ENCODE measurements at places on chromosomes 12 and 14.

DNA sequence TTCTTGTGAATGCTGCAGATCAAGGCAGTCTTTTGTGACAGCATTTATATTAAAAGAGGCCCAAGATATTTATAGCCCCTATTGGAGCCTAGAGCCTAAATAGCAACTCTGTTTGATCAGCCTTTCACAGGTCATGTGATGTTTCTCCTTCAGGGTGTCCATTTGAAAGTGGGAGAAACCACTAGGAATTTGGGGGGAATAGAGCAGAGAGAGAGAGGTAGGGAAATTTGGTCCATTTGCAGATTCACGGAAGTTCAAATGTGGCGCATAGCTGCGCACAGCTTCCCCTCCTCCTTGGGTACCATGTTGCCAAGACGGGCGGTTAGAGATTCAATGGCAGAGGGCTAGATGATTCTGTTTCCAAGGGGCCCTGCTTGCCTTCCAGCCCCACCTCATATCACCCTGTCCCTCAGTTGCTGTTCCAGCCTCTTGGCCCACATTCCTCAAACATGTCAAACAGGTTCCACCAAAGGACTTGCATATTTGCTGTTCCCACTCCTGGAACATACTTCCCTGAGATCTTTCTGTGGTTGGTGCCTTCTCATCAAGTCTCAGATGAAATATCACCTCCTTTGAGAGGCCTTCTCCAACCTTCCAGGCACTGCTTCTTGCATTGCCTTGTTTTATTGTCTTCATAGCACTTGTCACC is 220.8 kb downstream of the CHST11 start:
- no peak for DNase-seq

- DNase-seq, result no peak
Measured at GRCh38 chr12:107967170-107967569, 161.9 kb upstream of the WSCD2 start.

DNA sequence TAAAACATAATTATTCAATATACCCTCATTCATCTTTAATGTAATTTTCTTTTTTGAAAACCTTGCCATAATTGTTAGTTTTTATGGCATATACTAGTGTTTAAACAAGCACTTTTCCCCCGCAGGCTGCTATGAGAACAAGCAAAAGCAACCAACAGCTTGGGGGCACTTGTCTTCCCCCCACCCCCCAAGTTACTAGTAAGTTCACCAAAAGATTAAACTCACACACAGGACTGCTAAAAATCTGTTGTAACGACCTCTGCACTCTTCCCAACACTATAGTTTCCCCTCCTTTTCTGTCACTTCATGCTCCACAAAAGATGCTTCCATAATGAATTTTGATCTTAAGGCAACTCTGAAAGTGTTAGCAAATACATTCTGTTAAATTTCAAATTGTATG is 474.9 kb upstream of the SOX5 start:
- DNase-seq, result no peak

- DNase-seq, result peak; percentile 66
Measured at GRCh38 chr12:107884769-107885694, 110.5 kb downstream of the ASCL4 start.

- DNase-seq, result no peak
Measured at GRCh38 chr12:16019136-16019535, 108.0 kb downstream of the DERA start.

GRCh38 chr12:22981711-22982110 is 356.7 kb downstream of the ETNK1 start:
- DNase-seq, result peak; percentile 64

DNA sequence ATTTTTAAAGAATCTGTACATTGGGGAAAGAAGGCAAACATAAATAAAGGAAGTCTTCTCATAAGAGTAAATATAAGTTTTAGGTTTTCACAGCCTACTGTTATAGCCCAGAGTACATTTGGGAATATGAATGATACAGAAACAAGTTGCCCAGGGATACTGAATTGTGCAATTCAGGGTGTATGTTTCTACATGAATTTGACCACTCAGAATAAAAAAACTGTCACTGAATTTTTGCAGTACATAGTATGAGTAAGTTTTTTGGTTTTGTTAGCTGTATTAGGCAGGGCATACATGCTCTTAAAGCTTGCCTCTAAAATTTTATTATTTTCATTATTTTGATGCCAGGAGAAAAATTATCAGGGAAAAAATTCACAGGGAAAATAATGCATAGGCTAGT is 6.6 kb upstream of the PCNX4 start:
- DNase-seq, result peak; percentile 79

All from cardiac fibroblast (primary cell).